Mesothelial cell of epicardium (in vitro differentiated cells): ENCODE measurements at places on chromosomes 3 and 15.

GRCh38 chr3:12884186-12884680 lies 42.9 kb upstream of the RPL32 start:
- DNase-seq = no peak

DNA sequence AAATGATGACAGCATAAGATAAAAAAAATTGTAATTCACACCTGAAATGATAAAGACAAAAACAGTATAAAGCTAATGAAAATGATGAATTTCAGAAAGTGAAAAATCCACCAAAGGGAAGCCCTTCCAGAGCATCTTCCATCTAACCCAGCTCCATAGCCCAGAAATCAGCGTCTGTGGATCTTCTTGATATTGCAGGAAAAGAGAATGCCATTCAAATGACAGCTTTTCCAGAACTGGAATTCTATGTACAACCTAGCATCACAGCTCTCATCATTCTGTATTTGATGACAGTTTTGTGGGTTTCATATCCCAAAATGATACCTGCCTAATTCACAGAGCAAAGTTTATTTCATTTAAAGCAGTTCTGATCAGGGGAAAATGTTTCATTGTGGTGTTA lies 267.3 kb downstream of the FHIT start:
- no peak for DNase-seq

GRCh38 chr3:119898478-119899191 lies 116.7 kb downstream of the NR1I2 start:
- no peak for DNase-seq

GRCh38 chr3:105413343-105413887 lies 46.7 kb downstream of the ALCAM start:
- no peak for DNase-seq

DNA sequence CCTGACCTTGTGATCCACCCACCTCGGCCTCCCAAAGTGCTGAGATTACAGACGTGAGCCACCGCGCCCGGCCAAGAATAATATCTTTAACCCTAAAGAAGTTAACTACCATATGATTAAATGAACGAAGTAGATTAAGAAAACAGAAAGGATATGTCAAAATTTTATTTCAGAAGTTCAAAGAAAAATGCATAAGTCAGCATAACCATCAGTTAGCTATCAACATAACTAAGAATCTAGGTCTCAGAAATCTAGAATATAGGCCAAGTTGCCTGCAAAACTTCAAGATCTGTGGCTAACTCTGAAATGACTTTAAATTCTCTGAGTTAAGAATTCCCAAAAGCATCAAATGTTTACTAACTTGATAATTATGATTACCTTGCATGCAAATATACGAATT lies 38.0 kb downstream of the INO80 start:
- DNase-seq = no peak

- DNase-seq = no peak
Measured at GRCh38 chr3:42723219-42723618, 20.6 kb upstream of the HHATL start.

GRCh38 chr15:35290301-35290721 lies 205.2 kb upstream of the NANOGP8 start:
- no peak for DNase-seq

- no peak for DNase-seq
Measured at GRCh38 chr15:41968701-41969100, 3.7 kb downstream of the EHD4 start.
